H1 (cell line): ENCODE measurements at places on chromosomes 4 and X.

GRCh38 chrX:30504309-30504708, 73.3 kb downstream of the TASL start:
- DNase-seq, result no peak

GRCh38 chr4:78324625-78325024, 226.9 kb upstream of the ANXA3 start:
- no peak for DNase-seq

GRCh38 chr4:88021824-88022223, 14.4 kb downstream of the PKD2 start:
- DNase-seq, result no peak

DNA sequence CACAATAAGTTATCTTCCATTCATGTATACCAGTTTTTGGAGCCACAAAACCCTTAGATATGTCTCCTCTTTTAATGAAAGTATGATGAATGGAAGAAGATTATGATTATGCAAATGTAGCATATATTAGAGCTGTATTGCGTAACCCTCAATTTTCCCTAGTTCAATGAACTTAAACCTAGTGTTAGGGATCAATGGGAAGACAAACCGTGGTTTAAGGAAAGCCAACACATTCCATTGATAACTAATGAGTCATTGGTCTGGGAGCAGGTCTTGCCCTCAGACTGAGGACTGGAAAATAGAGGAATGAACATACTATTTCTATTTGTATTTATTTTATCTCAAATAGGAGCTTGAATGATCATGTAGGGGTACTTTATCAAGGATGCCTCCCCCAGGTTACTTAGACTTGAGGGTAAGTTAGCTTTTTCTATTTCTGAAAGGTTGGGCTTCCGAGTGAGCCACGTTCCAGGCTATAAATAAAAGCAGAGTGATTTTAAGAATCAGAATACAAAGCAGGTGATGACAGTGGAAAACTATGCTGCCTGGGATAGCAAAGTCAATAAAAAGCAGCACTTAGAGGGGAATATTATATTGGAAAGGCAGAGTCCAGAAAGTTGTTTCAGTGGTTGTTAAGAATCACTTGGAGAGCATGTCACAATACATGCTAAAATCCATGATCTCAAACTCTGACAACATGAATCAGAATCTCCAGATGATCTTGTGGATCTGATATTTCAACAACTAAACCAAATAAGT, 356.0 kb downstream of the ADAM29 start:
- DNase-seq, result no peak

DNA sequence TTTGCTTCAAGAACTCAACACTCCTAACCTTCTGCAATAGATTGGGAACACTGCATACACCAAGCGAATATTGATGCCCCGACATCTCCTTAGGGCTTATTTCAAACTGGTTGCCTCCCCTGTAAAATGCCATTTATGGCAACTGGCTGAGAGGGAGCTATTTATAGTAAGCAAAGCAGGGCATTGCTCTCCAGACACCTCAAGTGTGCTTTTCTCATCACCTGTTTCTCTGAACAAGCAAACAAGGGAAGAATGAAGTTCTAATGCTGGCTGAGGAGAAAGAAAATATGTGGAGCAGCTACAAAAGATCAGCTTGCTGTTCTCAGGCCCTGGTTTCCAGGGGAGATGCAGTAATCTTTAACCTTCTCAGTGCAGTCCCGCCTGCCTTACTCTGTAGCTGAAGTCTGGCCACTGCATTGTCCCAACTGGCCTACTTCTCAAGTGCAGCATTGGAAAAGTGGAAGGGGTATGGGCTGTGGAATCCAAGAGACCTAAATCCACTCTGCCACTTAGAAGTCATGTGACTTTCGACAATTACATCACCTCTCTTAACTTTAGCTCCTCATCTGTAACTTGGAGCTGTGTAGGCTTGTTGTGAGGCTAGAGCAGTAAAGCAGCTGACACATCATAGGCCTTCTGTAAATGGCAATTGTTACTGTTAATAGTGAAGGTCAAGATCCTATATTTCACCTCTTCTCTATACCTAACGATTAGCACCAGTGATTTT, 47.9 kb upstream of the FGF13 start:
- no peak for DNase-seq

DNA sequence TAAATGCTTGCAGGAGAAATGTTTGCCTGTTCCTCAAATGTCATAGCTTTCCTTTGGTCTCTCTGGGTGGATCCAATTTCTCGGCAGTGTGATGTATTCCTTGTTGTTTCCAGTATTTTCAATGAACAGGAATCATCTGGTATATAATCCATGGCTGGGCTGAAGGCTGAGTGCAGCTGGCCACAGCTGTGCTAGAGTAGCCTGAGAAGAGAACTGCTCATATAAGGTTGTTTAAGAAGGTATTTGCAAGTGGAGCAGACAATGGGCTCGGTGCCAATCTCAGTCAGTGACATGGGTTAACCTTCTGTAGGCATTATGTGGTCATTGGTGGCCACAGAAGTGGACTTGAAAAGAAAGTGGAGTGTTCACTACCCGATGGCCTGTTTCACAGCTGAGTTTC, 390.3 kb downstream of the SPRY1 start:
- DNase-seq, result no peak

DNA sequence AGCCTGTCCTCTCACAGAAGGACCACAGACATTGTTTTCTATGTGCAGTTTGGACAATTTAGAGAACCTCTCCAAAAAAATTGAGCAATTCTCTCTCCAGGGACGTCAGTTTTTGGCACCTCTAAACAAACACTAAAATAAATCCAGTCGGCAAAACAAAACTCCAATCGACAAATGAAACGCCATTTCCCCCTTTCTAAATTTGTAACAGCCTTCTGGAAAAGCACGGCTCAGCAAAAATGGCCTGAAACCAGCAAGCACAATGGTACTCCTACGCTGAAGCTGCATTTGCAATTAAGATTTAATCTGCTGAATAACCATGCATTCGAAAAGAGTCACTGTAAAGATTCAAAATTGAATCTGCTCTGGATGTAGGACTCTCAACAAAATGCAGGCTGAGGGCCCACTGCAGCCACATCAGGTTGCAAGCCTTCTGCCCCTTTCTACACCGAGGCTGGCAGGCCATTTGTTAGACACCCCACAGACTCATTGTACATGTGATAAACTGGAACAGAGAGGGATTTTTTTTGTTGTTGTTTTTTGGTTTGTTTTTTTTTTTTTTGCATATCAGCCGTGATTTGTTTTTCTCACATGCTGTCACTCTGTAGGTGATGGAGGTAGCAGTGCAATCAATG, 79.9 kb upstream of the MAP3K15 start:
- DNase-seq, result no peak

GRCh38 chr4:116585246-116585645, 500.1 kb downstream of the TRAM1L1 start:
- no peak for DNase-seq

DNA sequence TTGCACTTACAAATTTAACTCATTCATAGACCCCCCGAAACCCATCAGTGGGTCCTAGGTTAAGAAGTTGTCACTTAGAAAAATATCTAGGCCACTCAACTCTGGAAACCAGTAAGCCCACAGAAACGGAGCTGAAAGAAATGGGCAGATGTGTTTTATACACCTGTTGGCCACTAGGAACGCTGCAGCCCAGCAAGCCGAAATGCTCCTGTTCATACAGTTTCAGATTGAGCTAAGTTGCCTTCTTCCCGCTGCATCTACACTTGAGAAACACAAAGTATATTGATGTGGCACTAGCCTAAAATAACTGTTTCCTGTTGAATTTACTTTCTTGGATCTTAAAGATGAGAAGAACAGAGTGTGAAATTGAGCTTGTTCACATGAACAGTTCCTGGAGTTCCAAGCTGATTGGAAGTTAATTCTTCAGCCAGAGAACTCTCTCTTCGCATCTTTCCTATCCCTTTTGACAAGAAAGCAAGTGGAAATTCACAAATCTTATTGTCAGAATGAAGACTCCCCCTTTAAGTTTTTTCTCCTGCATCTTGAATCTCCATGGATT, 174.1 kb downstream of the RBMX2 start:
- peak; percentile 43 for DNase-seq

DNA sequence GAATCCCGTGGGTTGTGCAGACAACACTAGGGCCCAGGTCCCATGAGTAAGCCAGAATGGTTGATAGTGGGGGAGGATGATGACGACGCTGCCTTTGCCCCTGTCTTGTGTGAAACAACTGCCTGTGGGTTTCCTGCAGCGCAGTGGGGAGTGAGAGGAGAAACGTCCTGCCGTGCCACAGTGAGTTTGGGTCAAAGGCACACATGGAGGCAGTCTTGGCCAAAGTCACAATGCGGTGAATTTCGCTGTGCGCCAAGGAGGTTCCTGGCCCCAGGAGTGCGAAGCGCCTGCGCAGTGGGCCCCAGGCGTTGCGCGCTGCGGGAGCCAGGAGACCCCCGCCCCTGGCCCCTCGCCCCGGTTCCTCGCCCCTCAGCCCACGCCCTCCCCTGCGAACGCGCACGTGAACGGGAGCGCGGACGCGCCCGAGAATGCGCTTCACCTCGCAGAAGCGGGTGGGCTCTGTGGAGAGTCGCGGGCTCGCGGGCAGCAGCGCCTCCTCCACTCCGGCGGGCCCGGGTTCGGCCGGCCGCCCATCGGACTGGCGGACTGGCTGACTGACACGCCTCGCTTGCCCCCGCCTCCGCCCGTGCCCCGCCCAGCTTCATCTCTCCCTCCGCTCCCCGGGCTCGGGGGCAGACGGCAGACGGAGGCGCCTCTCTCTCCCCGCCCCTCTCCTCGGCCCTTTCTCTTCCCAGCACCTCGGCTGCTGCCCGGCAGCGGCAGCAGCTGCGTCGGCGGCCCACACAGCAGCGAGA, at the start of gene NUDT10:
NUDT10 (plus strand) TSS at position 635 of the 755 bp plus-strand sequence. CDS start 144 bp downstream, outside the sequence.
- DNase-seq, result peak; percentile 29

GRCh38 chrX:2863646-2864045, 34.9 kb downstream of the GYG2 start:
- DNase-seq, result no peak

DNA sequence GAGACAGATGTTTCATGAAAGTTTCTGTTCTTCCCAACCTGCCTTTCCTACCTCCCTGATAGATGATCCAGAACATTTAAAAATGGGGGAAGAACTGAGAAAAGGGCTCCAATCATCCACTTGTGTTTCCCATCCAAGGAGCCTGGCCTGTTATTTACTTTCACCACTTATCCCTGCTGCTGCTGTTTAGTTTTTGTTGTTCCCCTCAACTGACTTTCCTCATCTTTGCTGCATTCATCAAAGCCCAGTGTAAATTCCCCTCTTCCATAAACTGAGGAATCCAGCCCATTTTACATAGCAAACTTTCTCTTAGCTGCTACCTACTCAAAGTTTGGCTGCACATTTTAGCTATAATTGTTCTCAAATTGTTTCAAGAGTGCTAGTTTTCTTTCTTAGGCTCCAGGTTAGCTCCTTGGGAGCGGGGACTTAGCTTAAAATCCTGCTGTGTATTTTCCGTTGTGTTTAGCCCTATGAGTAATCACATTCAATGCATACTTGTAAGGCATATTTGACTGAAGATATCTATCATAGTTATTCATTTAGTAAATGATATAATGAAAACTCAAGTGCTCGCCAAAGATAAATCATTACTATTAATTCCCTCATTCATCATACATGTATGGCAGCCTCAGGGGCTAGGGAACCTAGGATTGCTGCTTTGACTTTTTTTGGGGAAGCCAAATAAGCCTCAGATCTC, 1.4 kb upstream of the PTPN13 start:
- DNase-seq, result no peak

DNA sequence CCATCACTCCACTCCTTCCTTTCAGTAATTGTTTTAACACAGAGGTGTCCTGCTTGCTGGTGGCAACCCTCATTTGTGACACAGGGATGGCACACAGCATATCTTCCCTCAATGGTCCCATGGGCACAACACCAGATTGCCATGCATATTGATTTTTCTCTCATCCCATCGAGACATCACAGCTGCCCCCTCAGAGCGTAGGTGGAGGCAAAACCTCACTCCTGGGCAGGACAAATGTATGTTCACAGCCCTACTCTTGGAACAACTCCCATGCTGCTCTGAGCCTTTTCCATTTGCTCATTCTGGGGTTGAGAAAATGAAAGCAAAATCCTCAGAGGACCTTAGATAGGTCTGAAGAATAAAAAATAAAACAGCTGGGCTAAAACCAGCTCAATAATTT, 172.2 kb downstream of the GABRB1 start:
- DNase-seq, result no peak

DNA sequence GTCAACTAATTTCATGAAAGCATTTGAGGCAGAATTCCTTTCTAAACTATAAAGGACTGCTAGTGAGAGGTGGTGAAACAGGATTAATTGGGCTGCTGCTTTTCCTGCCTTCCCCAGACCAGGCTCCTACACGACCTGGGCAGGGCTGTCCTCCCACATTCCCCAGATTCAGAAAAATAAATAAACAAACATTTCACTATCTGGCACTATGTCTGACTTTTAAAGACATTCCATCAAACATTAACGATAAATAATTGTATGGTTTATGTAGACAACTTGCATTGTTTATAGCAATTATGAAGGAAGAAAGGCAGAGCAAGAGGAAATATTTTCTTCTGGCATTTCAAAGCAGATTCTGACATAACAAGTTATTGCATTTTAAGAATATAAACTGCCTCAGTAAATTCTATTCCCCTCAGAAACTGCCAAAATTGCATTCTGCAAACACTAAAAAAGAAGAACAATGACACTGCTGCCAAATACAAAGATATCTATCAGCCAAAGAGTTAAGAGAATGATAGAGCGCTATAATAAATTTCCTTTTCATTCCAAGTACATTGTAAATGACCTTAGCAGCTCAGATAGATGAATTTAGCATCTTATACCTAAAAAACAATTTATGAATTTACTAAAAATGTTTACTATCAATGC, 214.7 kb upstream of the INTU start:
- DNase-seq, result no peak

GRCh38 chr4:11765849-11766453, 337.3 kb upstream of the HS3ST1 start:
- no peak for DNase-seq

DNA sequence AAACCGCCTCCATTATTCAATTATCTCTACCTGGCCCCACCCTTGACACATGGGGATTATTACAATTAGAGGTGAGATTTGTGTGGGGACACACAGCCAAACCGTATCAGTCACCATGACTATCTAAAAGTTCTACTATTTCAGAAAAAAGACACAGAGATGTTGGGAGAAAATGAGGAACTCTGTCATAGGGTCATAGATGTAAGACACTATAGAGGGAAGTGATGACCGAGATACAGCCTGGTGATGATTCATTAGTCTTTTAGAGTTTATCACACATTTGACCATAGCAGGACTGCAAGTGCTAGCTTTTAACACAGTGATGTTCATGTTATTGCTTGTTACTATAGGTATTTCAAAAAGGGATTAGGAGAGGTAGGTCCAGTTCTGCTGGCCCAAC, 357.0 kb upstream of the AADAT start:
- no peak for DNase-seq

GRCh38 chr4:66565801-66566200, 895.5 kb upstream of the EPHA5 start:
- no peak for DNase-seq

GRCh38 chrX:40247848-40248622, 150.3 kb upstream of the BCOR start:
- DNase-seq, result no peak

DNA sequence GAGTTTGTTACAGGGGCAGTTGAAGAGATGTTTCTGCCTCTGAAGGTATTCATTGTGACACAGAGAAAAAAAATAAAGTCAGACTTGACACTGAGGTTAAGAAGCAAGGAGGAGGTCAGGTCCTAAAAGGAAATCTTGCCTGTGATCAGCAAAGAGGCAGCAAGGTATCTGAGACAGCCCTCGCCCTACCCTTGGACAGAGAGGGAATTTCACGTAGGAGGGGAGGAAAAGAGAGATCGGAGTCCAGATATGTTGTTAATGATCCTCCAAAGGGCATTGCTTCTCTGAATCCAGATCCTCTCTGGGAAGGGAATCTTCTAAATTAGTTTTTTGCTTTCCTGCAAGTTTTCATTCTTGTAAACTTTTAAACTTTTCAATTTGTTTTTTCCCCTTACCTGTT, 15.3 kb upstream of the PRR27 start:
- DNase-seq, result no peak
